GM18507 (cell line): ENCODE measurements at places on chromosomes 6 and 20.
A peak's percentile ranks its signal among the peaks of the same experiment; 100 is the strongest.

- DNase-seq = no peak
These were observed 24.5 kb downstream of the CLIC5 start for GRCh38 chr6:45991189-45991588.

- no peak for DNase-seq
These were observed 13.7 kb downstream of the ACSS1 start for GRCh38 chr20:25044261-25044560.

GRCh38 chr6:163705923-163706322 is 291.4 kb downstream of the QKI start:
- no peak for DNase-seq

DNA sequence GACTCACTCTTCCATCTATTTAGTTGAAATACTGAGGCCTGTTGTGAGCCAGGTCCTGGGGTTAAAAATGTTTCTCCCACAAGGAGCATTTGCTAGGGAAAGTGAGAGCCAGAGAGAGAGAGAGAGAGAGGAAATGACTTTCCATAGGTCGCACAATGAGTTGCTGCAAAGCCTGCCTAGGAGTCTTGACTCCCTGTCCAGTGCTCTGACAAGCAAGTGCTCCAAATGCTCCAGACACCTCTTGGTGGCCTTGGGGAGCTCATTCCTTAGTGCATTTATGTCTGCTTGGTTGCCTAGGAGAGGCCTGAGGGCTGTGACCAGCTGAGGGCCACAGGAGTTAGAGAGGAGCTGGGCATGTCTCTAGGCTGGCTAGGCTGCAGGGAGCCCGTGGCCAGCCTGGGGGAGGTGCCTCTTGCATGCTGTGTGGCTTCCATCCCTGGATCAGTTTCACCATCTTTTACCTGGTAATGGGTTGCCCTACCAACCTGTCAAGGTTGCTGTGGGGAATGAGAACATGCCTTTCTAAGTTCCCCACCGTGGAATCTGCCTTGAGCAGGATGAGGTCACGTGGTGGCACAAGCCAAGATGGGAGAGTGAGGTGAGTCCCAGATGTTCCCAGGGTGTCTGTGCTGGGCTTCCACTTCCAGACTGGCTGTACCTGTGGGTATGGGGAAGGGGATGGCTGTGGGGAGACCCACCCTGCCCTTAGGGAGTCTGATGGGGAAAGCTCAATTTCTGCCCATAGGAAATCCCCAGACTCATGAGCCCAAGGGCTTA is 105.0 kb downstream of the VEGFA start:
- no peak for DNase-seq

GRCh38 chr20:59207742-59208357 is 44.2 kb downstream of the ZNF831 start:
- DNase-seq = peak; percentile 74

GRCh38 chr6:2821554-2821953 is 20.1 kb downstream of the SERPINB1 start:
- no peak for DNase-seq

DNA sequence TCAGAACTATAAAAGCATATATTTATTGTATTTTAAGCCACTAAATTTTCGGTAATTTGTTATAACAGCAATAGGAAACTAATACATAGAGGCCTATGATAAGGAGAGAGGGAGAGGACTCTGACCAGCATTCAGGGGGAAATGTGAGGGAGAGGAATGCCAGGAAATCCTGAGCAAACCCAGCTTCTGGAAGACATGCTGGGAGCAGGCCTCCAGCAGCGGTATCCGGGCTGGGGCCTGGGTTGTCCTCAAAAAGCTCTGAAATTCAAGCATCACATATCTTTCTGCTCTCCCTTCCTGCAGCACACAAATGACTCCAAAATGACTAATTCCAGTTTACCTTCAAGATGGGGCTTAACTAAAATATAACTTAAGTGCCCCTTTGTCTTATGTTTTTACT is 33.4 kb upstream of the RIMS1 start:
- no peak for DNase-seq

GRCh38 chr6:21340573-21340972 is 253.0 kb upstream of the SOX4 start:
- DNase-seq = no peak

DNA sequence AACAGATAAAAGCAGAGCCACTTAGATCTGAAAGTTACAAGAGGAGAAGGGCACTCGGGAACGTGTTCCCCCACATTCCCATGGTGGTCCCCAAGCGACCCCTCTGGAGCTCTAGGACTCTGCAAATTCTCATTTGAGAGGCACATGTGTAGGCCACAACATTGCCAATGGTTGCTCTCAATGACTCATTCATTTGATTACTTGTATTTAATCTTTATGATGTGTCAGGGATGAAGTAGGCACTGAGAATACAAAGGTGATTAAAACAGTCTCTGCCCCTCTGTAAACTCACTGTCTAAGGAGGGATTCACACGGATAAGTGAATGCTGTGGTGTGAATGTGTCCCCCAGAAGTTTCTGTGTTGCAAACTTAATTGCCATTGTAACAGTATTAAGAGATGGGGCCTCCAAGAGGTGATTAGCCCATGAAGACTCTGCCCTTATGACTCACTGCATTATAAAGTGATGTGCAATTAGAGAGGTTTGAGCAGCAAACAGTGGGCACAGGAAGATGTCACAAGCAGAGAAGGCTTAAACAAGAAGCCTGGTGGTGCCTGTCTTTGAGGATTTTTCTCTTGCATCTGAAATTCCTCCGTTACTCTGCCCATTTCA is 34.0 kb upstream of the TRAM2 start:
- no peak for DNase-seq

DNA sequence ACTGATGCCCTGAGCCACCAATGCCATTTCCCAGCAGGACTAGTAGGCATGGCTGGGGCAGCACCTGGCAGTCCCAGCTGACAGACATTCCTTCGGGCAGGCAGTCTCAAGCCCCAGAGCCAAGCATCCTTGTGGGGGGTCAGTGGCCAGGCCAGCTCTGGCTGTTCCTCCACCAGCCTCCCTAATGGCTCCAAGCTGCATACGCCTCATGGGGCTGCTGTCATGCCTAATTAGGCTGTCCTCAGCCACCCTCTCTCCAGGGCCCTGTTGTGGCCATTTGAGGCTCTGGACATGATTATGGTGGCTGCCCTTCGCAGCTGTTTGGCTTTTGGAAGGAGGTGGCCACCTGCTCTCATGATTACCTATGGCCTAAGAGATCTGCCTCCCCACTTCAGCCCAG is 79.4 kb downstream of the DLGAP4 start:
- DNase-seq = no peak

DNA sequence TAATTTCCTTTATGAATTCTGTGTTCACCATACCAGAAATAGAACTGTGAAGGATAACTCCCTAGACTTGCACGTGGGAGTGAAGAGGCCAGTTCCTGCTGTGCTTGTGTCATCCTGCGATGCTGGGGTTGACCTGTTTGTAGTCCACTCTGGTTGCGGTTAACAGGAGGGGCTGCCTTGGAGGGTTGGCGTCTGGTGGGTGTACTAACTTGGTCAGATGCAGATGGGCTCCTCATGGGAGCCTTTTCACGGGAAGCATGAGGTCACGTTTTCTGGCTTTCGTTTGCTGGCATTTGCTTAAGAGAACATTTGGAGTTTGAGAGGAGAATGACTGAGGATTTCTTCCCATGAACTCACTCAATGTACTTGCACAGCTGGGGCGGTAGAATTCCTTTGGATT is 41.2 kb downstream of the IGF2R start:
- DNase-seq = no peak

- DNase-seq = no peak
These were observed 25.2 kb upstream of the PDE7B start for GRCh38 chr6:135826236-135826804.

DNA sequence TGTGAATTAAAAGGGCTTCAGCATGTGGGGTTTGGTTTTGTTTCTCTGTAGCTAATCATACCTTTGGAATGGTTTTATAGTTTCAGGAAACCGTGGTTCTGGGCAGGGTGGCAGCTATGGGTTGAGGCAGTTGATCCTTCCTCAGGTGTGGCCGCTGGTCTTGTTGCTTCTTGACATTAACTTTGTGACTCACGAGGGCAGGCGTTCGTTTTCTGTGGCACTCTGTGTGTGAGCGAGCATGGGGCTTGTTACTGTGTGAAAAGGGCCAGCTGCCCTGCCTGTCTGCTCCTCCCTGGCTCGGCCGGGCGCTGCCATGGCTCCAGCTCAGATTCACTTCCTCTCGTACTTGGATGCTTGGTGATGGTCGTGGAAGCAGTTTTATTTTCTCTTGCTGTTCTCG is 16.2 kb downstream of the DNAJC5 start:
- no peak for DNase-seq

DNA sequence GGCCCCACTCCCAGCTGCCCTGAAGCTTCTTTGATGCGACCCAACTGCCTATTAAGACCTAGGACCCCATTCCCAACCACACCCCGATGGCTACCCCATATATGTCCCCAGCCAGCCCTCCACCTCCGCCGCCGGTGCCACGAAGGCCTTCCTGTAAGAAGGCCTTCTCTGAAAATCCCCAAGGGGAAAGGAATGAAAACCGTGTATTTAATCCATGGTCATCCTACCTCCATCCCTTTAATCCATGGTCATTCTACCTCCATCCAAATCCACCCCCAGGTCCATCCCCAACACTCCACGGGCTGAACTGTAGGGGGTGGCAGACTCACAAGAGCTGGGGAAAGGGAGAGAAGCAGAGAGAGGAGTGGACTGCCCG is 545 bp upstream of the VSX1 start:
- DNase-seq = no peak

DNA sequence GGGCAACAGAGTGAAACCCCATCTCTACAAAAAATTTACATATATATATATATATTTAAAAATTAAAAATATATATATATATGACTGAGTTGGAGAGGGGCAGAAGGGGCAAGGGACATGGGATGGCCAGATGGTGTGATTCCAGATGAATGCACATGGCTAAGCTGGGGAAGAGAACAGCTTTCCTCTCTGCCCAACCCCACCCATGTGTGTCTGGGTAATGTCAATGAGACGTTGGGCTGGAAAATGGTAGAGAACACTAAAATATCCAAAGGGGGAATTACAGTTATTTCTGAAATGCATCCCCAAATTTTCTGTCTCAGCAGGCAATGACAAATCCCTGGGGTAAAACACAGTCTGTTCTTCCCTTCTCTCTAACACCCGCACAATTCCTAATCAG is 31.2 kb upstream of the CCND3 start:
- no peak for DNase-seq

DNA sequence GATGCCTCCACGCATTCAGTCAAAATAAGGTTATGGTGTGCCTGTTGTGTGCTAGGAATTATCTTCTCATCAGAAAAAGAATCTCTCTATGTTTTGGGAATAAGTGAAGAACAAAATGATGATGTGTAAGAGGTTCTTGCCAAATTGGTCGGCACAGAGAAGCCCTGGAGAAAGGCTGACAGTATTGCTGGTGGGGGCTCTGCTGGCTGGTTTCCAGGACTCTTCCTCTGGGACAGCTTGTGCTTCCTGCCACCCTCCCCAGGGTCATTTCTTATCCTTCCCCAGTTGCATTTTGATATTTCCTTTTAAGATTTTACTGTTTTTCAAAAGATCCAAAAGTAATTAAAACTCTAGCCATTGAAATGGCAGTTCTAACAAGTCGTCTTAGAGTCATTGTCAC is 22.1 kb downstream of the CST4 start:
- DNase-seq = no peak

DNA sequence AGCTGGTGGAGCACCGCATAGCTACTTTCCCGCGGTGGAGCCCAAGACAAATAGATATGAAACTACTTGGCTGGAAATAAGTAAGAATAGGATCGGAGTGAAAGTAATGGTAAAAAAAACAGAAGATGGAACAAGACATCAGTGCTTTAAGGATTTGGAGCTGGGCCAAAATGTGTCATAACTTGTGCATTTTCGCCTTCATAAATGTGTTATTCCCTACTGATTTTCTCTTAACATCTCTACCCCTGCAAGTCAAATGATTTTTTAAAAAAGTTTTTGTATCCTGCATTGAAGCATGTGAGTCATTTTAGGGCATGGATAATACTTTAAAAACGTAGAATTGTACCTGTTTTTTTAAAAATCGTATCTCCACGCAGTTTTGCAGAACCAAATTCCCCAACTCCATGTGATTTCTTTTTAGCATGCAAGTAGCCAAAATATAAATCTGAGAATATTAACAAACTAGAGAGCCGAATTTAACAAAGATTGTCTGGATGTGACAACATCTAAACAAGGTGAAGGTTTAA is 882 bp upstream of the FAM184A start:
- no peak for DNase-seq
